ENCODE measurements at places on chromosomes 3 and 15.

DNA sequence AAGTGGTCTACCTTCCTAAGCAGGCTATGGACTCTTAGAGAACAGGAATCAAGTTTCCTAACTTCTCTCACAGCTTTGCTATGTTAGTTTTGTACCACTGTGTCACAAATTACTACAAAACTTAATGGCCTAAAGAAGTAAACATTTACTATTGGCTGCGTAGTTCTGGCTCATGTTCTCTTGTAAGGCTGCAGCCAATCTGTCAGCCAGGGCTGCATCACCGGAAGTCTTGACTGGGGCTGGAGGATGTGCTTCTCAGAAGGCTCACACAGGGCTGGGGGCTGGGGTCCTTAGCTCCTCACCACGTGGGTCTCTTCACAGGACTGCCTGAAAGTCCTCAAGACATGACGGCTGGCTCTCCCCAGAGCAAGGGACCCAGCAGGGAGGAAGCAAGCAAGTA, 15.5 kb downstream of the STIMATE start:
- no peak for DNase-seq

GRCh38 chr3:46479021-46479420, 14.3 kb upstream of the LTF start:
- no peak for DNase-seq

GRCh38 chr3:52671676-52672075, 14.0 kb downstream of the PBRM1 start:
- DNase-seq: no peak

GRCh38 chr15:87348746-87349145, 907.8 kb downstream of the NTRK3 start:
- no peak for DNase-seq

GRCh38 chr15:101128221-101129015, 123.4 kb downstream of the CHSY1 start:
- DNase-seq: no peak

DNA sequence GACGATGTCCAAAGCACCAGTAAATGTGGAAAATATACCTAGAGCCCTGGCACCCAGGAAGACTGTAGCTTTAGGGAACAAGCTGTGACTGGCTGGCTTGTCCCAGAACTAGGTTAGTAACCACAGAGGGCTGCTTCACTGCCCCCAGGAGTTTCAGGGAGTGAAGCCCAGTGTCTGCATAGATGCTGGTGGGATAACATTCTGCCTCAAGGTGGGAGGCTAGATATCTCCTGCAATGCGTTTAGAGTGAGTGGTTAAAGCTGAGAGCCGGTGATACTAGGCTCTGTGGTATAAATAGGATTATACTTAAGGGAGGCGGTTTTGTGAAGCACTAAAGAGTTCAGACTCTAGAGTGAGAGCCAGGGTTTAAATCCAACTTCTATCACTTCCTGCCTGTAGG, 11.7 kb upstream of the CP start:
- DNase-seq: no peak

- no peak for DNase-seq
Observed at GRCh38 chr3:39125841-39126500, 18.5 kb downstream of the TTC21A start.

- DNase-seq: peak; percentile 30
Observed at GRCh38 chr3:167740961-167741587, 5.6 kb downstream of the SERPINI1 start.

GRCh38 chr3:154818676-154819255, 261.4 kb upstream of the MME start:
- DNase-seq: no peak

DNA sequence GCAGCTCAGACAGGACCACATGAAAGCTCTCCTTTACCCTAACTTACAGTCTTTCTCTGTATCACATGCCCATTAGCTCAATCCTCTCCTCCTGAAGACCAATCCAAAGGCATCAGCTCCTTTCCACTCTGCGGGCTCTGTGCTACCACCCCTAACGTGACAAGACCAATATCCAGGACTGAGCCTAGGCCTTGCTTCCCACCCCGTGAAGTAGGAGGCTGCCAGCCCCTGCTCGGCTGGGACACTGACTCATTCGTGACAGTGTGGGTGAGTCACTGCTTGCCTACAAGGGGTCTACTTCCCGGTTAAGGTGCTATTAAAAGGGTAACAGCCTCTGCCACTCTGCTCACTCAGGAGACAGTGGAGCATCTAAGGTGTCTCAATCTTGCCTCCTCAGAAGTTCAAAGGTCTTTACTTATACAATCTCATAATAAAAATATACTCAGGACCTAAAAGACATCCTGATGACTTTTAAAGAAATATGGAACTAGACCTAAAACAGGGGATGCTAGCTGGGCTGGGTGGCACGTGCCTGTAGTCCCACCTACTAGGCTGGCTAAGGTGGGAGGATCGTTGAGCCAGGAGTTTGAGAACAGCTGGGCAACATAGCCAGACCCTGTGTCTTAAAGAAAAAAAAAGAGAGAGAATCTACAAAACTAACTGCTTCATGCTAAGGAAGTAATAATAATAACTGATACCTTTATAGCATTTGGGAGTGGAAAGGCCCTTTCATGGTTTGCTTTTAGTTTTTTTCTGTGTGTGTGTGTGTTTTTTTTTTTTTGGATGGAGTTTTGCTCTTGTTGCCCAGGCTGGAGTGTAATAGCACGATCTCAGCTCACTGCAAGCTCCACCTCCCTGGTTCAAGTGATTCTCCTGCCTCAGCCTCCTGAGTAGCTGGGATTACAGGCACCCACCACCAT, 55.0 kb downstream of the TMEM44 start:
- no peak for DNase-seq

DNA sequence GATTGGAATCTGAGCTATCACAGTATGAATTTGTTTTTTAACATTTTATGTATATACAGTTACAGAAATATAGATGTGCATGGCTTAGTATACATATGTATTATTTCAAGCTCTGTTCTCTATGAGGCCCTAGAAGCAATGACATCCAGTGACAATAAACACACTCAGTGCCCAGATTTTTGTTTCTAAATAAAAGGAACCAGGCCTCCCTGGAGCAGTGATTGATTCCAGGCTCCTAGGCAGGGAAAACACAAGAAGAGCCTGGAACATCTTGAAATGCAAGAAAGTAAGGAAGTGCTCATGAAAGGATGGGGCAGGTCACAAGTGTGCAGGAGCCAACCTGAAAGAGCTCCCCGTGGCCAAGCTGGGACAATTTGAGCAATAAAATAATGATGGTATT, 18.5 kb upstream of the CGNL1 start:
- no peak for DNase-seq

- DNase-seq: no peak
Observed at GRCh38 chr3:187929112-187929816, 184.0 kb upstream of the BCL6 start.

DNA sequence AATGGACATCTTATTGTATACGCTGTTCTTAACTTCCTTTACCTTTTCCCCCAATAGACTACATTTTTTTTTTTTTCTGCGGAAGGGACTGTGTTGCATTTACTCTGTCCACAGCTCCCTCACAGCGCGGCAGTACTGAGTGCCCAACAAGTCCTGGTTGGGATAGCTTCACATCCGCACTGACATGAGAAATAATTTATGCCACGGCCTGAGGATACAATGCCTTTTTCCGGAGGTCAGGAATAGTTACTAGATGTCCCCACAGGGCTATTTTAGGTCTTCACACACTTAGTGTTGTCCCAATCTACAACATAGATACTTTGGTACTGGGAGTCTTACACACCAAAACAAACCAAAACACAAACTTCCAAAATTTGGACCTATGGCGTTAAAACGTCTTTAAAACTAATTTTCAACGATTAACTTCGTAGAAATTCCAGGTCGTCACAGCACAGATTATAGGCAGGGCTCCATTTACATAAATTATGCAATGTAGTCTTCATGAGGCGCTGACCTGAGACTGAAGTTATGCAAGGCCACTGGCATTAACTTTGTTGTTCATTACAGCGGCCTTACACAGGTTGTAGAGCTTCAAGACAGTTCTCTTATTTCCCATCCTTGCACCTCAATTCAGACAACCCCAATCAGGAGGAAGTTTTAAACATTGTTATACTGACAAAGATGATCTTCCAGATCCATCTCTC, 989 bp upstream of the PPIB start:
- no peak for DNase-seq

DNA sequence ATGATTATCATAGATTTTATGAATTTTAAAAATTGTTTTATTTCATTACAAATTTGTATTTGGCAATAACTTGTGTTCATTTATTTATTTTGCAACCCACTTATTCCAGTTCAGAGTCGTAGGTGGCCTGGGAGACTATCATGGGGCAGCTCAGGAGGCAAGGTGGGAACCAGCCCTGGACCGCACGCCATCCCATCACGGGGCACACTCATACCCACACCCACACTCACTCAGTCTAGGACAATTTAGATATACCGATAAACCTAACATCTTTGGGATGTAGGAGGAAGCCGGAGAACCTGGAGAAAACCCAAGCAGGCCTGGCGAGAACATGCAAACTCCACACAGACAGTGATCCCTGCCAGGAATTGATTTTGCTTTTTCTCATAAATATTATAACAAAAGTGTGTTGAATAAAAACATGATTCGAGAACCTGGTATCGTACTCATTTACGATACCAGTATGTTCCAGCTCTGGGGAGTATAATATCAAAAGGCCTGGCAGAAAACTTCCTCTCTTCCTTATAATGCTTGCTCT, 205.3 kb downstream of the NFKBIZ start:
- DNase-seq: no peak

DNA sequence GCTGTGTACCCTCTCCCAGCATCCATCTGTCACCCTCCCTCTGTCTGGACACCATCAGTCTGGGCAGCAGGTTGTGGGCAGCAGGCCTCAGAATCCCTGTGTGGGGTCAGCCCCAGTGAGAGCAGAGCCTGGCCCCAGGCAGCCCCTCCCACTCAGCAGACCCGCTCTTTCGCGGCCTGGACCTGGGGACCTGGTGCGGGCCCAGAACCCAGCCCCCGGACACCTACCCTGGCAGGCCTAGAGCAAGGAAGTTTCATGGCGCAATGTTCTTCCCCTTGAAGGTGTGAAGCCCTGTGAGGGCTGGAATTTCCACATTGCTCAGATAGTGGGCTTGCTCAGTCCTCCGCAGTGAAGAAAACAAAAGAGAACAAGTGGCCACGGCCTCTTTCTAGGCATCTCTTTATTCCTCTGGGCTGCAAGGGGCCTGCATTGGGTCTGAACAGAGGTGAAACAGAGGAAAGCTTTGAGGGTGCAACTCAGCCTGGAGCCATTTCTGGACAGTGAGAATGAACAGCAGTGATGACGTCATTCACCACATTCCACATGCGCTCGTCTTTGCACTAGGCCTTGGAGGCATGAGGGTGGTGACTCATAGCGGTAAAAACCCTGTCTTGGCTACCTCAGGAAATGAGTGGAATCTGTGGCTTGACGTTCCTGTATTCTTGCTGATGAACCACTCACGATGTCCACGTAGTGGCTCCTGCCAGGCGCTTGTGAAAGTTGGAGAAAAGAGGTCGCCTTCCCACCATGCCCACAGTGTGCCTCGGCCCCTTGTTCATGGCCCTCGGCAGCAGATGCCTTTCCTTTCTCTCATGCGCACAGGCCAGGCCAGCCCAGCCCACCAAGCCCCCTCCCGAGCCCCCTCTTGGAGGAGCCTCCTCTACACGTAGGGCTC, 66.1 kb downstream of the SLC30A4 start:
- DNase-seq: no peak

DNA sequence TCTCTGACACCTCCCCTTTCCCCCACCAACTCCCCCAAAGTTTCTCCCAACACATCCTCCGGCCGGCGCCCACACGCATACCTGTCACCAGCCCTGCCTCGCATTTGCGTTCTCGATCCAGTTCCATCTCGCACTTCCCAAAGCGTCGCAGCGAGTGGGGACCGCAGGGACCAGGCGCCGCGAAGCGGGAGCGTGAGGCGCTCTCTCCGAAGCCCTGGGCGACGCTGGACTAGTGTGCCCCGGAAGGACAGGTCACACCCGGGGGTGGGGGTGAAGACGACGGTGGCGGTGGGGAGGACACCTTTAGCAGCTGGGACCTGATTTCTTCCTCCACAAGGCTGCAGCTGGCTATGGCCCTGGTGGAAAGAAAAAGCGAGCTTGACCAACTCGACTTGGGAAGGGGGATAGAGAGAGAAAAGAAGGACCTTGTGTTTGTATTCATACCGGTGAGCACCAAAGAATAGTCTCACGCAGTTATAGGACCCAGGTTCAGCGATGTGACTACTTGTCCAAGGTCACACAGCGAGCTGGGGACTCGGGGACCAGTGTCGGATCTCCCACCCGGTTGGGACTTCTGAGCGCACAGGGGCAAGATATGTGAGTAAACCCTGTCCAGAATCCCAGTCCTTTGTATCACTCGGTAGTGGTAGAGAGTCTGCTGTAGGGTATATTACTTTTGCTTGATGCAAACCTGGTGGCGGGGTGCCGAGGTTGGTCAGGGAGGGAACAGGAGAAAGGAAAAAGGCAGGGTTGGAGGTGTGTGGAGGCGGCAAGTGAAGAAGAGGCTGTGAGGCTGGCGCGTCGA, 607 bp upstream of the GHSR start:
- DNase-seq: peak; percentile 5

DNA sequence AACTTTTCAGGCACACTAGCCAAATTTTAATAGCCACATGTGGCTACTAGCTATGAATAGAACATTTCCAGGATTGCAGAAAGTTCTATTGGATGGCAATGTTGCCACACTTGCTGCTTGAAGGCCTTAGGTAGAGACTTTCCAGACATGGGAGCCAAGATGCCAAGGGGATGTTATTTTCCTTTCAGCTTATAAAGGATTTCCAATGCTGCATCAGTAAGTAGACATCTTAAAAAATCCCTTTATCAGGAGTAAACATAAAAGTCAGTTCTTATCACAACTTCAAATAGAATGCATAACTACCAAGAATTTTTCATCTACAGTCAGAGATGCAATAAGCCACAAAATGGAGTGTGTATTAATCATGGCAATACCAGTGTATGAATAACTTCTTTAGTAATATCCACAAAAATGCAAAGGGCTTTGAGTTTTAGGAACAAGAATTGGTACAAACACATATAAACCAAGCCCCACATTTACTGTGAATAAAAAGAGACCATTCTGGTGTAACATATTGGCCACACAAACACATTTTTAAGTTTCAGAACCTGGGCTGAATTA, 457.1 kb upstream of the ADAMTS9 start:
- no peak for DNase-seq

DNA sequence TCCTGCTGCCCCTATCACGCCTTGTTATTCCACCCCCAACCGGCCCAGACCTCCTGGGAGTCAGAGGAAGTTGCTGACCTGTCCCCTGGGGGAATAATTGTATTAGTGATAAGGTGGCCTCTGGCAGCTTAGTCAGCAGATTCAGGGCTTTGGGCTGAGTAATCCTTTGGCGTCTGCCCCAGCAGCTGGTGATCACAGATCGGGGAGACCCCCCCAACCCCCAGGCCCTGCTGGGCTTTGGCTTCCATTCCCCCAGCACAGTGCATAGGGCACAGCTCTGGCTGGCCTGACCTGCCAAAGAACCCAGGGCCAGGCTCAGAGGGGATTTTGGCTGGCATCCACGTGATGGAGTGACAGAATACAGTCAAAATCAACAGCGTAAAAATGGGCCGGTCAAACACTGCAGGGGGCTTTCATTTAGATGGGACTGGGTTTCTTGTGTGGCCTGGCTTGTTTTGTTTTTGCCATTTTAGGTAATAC, 3.9 kb upstream of the NR2E3 start:
- no peak for DNase-seq

GRCh38 chr3:114566162-114566755, 272.4 kb downstream of the TIGIT start:
- no peak for DNase-seq

- DNase-seq: no peak
Observed at GRCh38 chr3:136943436-136943835, 14.3 kb upstream of the IL20RB start.

GRCh38 chr15:100665570-100665969, 63.2 kb downstream of the ASB7 start:
- no peak for DNase-seq

GRCh38 chr15:71080705-71081104, 34.6 kb upstream of the THSD4 start:
- DNase-seq: no peak

Measured in nephron progenitor cell (in vitro differentiated cells).